ENCODE measurements at places on chromosomes 5 and 9.

GRCh38 chr5:28678899-28679298 lies 1640.5 kb upstream of the CDH9 start:
- DNase-seq, result no peak

GRCh38 chr5:66949066-66949465 lies 247.5 kb downstream of the CD180 start:
- DNase-seq, result no peak

GRCh38 chr5:134432677-134433359 lies 21.1 kb upstream of the CDKN2AIPNL start:
- no peak for DNase-seq

DNA sequence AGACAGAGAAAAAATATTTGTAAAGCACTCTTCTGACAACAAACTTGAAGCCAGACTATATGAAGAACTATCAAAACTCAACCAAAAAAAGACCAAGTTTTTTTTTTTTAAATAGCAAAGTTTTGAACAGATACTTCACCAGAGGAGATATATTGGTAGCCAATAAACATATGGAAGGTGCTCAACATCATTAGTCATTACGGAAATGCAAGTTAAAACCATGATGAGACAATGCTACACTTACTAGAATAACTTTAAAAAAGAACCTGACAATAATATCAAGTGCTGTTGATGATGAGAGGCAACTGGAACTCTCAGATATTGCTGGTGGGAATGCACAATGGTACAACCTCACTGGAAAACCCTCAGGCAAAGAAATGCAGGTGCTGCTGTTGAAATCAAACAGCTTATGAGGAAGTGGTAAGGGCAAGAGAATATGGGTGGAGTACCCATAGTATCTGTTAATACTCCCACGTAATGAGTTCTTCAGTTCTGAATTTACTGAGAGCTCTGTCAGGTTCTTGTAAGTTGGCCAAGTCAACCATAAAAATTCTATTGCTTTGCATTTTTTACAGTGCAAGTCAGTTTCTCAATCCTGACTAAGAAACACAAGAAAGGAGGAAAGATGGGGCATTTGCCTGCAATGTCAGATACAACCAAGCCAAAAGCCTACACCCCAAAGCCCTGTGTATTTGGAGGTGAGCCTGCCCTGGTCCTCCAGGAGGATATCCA lies 87.3 kb upstream of the GNAQ start:
- no peak for DNase-seq

DNA sequence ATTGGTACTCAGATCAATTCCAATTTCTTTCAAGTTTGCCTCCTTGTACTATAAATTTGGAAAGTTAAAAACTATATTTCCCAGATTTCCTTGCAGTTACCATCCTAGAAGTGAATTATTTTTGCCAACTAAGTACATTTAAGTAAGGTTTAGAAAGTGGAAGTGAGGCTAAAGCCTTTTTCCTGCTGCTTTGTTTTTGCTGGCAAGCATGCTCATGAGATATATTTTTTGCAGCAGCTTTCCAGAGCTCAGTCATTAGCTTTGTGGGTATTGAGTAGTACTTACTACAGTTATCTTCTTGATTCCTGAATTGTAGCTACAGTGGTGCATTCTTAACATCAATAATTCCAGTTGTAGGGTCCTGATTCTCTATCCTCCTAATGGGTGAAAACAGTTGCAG lies 3.5 kb upstream of the BTF3 start:
- no peak for DNase-seq

DNA sequence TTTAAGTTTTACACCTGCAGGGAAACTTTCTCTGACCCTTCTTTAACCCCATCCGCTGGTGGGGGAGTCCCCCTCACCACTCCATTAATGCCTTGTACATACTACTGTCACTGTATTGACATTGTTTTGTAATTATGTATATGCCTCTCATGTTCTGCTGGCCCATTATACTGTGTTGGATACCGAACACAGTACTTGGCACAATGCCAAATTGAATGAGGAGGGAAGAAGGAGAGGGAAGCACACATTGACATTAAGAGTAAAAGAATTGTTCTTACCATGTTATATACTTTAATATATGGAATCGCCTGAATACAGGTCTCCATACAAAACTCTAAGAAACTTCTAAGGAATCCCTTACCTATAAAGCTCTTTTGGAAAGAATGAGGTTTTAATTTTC lies 73.6 kb upstream of the GRHPR start:
- no peak for DNase-seq

DNA sequence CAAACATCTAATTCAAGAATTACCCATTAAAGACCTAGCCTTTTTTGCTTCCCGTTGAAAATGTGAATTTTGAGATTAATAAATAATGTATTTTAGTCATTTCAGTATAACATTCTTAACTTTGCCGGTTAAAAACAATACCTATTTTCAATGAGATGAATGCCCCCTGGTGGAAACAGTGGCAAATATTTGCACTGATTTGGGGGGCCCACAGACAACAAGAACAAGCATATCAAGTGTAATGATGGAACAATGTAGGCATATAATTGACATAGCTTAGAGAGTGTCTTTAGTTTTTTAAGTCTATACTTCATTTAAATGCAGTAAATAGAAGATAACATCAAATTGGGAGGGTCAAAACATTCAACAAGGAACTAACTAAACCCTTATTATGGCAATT lies 111.9 kb downstream of the NTRK2 start:
- DNase-seq, result no peak

DNA sequence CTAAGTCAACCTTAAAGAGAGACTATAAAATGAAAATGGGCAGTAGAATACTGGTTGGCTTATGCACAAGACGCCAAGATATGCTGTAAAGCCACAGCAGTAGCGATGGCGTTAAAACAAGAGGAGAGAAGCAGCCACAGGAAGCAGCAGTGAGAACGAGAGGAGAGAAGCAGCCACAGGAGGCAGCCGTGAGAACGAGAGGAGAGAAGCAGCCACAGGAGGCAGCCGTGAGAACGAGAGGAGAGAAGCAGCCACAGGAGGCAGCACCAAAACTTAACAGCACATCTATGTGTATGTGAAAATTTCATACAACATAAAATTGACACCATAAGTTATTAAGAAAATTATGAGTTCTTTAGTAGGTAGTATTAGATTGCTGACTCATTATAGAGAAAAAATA lies 2318.6 kb upstream of the ACO1 start:
- no peak for DNase-seq

DNA sequence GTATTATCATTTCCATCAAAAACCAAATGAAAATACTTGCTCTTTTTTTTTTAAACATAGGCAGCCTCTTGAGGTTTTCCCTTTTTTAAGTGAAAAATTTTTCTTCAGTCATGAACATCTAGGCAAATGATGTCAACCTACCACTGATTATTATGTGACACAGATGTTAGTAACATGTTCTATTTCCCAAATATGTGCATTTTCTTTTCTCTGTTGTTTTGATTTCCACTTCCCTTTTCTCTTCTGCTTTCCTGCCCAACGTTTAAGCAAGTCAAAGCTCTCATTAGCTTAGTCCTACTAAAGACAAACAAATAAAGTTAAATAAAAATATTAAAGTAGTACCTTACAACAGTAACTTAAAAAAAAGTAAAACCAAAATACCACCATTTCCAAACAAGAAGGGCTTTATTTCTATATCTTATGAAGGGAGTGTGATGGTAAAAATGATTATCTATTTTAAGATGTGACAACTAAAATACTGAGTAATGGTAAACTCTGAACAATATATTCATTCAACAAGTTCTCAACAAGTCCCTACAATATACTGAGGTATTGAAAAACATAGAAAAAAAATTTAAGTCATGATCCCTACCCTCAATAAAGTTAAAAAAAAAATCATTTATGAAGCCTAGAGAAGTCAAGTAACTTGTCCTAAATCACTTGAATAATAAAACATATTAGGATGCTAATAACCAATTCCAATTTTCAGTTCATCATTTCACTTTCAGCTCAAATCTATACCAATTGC lies 9.4 kb downstream of the SLC38A9 start:
- DNase-seq, result no peak

DNA sequence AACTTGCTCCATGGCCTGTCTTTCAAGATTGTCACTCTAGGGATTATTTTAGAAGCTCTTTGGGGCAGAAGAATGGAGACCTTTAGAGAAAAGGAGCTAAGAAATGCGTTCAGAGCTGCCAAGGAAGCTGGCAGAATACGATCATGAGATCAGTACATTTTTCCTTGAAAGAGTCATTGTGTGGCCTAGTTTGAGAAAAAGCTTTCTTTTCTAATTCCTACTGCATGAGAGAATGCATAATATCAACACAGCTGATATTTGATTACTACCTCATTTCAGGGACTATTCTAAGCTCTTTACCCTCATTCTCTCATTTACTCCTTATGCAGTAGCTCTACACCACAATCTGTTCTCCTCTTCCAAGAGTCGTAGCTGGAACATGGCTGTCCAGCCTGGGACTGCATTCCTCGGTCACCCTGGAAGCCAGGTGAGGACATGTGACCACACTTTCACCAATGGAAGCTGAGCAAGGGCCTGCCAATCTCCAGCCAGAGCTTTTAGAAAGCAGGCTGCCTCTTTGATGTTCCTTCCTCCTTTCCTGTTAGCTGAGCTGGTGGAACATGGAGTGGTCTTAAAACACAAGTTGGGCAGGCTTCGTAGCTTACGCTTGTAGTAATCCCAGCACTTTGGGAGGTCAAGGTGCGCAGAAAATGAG lies 99.3 kb upstream of the LHFPL2 start:
- DNase-seq, result no peak

DNA sequence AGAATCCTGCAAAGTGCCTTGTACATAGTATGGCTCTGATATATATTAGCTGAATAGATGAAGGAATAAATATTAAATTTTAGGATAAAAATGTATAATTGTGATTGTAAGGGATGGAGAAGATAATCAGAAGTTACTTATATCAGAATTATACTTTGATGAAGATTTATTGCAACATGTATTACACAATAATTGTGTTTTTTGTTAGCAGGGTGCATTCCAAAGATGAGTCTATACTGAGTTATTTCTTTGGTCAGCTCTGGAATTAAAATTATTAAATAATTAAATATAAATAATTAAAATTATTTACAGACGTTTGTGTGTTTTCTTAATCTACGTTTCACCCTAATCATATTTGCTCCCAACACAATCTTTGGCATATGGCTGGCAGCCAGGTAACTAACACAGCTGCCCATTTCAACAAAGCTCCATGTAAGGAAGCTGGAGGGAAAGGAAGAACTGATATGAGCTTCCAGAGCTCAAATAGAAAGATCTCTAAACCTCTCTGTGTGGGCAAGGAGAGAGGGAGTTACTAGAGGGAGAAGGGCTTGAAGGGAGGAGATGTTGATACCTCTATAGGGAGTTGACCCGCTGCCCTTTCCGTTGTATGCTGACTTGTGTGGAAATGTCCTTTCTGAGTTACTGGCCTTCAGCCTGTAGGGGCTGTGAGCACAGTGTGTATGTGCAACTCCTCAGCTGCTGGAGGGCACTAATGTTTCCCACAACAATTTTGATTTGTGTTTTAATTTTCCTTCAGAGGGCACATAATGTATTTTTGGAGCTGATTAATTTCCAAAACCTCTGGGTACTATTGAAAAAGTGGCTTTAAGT lies 403.4 kb downstream of the MAN2A1 start:
- no peak for DNase-seq

DNA sequence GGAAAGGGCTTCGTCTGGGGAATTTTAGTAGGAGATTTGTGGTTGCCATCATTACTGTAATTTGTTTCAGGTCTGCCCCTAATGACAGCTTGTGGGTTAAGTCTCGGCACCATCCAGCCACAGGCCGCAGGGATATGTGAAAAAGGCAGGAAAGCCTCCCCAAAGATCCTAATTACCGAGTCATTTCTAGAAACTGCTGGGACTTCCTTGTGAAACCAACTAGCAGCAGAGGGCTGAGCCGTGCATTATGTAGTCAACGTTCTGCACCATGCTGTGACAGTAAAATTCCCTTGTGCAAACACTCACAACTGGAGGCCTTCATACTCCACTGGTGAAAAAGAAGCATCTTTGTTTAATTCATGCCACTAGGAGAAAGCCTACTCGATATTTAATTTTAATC lies 230.3 kb downstream of the MPDZ start:
- no peak for DNase-seq

- no peak for DNase-seq
These were observed 101.7 kb downstream of the TMC1 start for GRCh38 chr9:72623156-72623555.

- DNase-seq, result no peak
These were observed 1.1 kb upstream of the SPINK1 start for GRCh38 chr5:147832541-147832940.

GRCh38 chr9:121818016-121818661 lies 166.7 kb downstream of the DAB2IP start:
- no peak for DNase-seq

- DNase-seq, result no peak
These were observed 21.7 kb upstream of the FAT2 start for GRCh38 chr5:151612689-151613427.

DNA sequence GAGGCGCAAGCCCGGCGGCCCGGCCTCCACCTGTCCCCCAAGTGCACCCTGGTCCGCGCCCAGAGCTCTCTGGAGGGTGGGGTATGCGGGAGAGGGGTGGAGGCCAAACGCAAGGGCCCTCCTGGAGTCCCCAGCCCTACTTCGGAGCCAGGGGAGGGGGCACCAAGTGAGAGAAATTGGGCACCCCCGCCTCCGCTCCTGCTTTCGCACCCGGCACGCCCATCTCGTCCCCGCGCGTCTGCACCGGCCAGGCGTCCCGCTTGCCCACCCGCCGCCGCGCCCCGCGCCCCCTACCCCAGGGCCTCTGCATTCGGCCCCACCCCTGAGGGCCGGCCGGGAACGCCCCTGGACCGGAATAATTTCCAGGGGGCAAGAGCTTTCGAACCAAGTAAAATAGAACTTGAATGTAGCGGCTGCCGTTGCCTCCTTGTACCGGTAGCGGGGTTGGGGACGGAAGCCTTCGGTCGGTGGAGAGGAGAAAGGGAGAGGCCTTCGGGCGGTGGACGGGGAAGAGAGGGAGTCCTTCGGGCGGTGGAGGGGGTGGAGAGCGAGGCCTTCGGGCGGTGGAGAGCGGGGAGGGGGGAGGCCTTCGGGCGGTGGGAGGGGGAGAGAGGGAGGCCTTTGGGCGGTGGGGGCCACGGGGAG lies 694 bp upstream of the PHPT1 start:
- peak; percentile 77 for DNase-seq

- DNase-seq, result no peak
These were observed 69.2 kb upstream of the ARL15 start for GRCh38 chr5:54379590-54379989.

- no peak for DNase-seq
These were observed 7.1 kb downstream of the SPINK9 start for GRCh38 chr5:148342371-148343045.

GRCh38 chr5:153676406-153676805 lies 185.9 kb downstream of the GRIA1 start:
- DNase-seq, result no peak

GRCh38 chr5:180541710-180542109 lies 47.5 kb downstream of the CNOT6 start:
- DNase-seq, result no peak

- DNase-seq, result no peak
These were observed 232.3 kb upstream of the PAPPA start for GRCh38 chr9:115921301-115921700.

DNA sequence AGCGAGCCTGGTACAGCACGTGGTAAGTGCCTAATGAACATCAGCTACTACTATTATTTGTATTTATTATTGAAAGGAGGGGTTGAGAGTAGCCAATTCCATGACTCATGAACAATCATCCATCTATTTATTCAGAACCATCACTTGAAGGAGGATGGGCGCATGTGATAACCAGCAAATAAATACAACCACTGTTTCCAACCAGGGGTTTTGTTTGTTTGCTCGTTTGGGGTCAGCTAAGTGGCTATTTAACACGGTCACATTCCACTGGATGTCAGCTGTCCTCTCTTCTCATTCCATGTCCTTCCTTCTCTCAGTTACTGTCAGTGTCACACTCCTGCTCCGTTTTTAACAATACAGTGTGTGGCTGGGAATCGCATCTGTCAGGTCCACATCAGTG lies 8.6 kb downstream of the RAPGEF1 start:
- no peak for DNase-seq

- DNase-seq, result no peak
These were observed 78.6 kb upstream of the ABCA1 start for GRCh38 chr9:105006514-105006913.

Data from SHP77 (cell line).